ENCODE measurements at places on chromosomes 7 and 10. TPM values are rescaled to one million over a fixed set of nuclear protein-coding genes. Genes with fewer than 3 reads are reported as not detected.

Gene SPDYE1
- not detected for total RNA-seq

Gene NFE2L3
- 0.45 TPM for total RNA-seq

Gene ADRB1
- 0.10 TPM for total RNA-seq

Gene GIMAP5
- total RNA-seq: 3.7 TPM

Gene MOGAT3
- total RNA-seq: 12.0 TPM

Gene LRRC18
- not detected for total RNA-seq

Gene AKR1E2
- total RNA-seq: 1.3 TPM

Gene HYAL4
- not detected for total RNA-seq

Data from left lobe of liver (tissue), 2 donors.